ENCODE measurements at places on chromosomes 5 and 9. TPM values are rescaled to one million over a fixed set of nuclear protein-coding genes. Genes with fewer than 3 reads are reported as not detected.

Gene ZNF474
- not detected for total RNA-seq

Gene NMUR2
- total RNA-seq: not detected

Gene ARHGEF39
- total RNA-seq: not detected

GRCh38 chr5:77294185-77294584 lies 83.7 kb downstream of the PDE8B start:
- no peak for DNase-seq

Gene PFN3
- not detected for total RNA-seq

DNA sequence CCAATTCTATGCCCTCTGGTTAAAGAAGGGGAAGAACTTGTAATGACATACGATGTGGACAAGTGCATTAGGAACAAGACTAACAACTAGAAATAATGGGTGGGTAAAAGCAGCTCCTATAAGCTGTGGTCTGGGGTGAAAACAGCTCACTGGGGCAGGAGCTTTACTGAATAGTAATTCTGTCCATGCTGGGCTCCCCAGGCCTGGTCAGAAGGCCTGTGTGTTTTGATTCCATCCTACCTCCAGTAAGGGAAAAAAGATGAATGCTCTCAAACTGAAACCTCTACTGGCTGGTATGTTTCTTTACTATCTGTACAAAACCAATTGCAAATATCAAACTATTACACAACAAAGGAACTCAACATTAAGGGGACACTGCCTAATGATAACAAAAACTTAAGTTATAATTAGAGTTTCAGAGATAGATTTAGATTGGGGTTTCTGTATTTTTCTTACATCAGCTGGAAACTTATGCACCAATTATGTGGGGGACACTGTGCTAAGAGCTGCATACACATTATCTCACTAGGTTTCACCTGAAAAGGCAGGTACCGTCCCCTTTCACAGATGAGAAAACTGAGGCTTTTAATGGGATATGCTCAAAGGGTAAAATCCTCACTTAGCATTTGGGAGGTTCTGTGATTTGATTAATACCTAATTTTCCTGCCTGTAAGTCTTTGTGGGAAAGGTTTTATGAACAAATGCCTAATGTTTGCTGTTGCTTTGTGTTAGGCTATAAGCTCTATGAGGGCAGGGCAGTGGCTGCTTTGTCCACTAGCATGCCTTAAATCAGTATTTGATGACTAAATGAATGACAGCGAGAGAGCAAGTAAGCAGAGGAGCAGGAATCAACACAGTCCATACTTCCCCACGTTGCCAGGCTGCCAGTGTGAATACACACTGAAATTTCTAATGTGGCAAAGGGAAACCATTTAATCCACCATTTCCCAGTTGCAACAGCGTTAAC lies 53.6 kb downstream of the ELL2 start:
- no peak for DNase-seq

Gene JAKMIP2
- total RNA-seq: 2.0 TPM

Gene THBS4
- total RNA-seq: 8.3 TPM

Gene FRMPD1
- not detected for total RNA-seq

DNA sequence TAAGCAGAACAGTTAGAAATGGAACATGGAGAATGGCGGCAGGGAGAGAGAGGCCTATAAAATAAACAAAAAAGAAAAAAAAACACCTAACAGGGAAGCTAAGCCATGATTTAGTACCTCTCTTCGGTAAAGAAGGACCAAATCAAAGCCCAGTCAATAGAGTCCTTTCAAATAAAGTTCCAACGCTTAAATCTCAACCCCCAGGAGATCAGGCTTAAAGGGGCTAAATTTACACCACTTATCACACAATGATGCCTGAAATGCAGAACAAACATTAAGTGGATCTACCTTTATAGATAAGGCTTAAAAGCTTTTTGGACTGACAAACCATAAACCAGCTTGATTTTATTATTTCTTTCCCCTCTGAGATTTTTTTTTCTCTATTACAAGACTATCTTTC lies 66.3 kb downstream of the PRELID2 start:
- DNase-seq: no peak

- no peak for DNase-seq
Observed at GRCh38 chr5:137344723-137345322, 154.3 kb downstream of the SPOCK1 start.

DNA sequence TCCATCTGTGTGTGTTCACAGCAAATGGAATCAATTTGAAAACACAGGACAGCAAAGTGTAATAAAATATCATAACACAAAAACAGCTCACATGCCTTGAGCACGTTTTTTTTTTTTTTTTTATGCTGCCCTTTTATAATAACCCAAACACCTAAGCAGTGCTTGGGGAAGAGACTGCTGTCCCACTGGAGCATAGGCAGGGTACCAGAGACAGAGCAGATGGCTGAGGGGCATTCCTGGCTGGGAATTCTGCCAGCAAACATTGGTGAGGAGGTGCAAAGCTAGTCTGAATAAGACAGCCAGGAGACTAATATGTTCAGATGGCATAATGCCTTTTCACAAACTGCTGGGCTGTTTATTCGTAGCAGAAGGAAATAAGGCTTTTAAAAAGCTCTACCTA lies 58.1 kb upstream of the SV2C start:
- no peak for DNase-seq

DNA sequence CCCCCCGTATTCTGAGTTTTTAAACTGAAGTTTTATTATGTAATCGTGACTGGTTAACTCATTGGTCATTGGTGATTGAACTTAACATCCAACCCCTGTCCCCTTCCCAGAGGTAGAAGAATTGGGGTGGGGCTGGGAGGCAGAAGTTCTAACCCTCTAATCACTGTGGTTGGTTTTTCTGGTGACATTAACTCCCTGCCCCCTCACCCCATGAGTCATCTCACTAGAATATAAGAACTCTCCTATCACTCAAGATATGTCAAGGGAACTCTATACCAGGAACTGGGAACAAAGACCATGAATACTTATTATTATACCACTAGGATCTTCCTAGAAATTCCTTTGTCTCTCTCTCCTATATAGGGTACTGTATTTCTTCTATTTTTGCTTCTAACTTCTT lies 52.3 kb upstream of the CAVIN4 start:
- DNase-seq: no peak

GRCh38 chr9:128087262-128087661 lies 19.2 kb downstream of the SLC25A25 start:
- DNase-seq: no peak

GRCh38 chr5:95976606-95977005 lies 15.0 kb upstream of the ELL2 start:
- DNase-seq: no peak

DNA sequence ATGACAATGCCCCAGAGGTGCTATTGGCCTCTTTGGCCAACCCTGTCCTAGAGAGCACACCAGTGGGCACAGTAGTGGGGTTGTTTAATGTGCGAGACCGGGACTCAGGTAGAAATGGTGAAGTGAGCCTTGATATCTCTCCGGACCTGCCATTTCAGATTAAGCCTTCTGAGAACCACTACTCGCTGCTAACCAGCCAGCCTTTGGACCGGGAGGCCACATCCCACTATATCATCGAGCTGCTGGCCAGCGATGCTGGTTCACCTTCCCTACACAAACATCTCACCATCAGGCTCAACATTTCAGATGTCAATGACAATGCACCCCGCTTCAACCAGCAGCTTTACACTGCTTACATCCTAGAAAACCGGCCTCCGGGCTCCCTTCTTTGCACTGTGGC lies 1.4 kb downstream of the PCDHGC5 start:
- no peak for DNase-seq

DNA sequence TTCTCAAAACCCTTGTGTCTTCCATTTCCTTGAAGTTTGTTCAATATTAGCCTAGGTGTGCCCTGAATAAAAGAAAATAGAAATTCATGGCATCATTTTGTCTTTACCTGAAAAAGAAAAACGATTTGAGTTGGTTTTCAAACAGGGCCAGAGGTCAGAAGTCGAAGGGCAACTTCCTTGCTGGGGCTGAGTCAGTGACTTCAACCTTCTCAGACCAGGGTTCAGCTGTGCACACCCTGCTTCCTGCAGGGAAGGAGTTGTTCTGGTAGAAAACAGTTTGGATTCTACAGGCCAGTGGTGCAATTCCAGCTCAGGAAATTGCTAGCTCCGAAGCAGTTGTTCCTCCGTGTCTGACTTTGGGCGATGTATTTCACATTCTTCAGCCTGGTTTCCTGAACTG lies 132.1 kb upstream of the SLC30A5 start:
- DNase-seq: no peak

Gene ANXA1
- total RNA-seq: 1,524 TPM

All from omental fat pad (tissue), 4 donors.